T1000 (cell line): ENCODE measurements at places on chromosomes 7 and 10.

GRCh38 chr7:17915796-17916195 is 24.5 kb downstream of the SNX13 start:
- DNase-seq, result no peak

DNA sequence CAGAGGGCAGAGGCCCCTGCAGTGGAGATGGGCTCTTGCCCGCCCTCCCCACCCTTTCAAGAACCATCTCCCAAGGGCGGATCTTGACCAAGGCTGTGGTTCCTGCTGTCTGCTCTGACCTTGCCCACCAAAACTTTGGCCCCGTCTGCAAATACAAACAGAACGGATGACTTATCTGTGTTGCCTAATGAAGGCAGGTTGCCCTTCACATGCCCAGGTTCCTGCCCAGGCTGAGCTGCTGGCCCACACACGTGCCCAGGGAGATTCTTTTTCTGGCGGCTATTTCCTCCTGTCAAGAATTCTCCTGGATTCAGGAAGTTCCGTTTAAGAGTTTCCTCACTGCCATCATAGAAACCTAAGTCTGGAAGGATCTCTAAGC is 78.3 kb downstream of the PROSER2 start:
- DNase-seq, result no peak

- peak; percentile 28 for DNase-seq
Measured at GRCh38 chr7:132650498-132650897, 74.2 kb upstream of the PLXNA4 start.

DNA sequence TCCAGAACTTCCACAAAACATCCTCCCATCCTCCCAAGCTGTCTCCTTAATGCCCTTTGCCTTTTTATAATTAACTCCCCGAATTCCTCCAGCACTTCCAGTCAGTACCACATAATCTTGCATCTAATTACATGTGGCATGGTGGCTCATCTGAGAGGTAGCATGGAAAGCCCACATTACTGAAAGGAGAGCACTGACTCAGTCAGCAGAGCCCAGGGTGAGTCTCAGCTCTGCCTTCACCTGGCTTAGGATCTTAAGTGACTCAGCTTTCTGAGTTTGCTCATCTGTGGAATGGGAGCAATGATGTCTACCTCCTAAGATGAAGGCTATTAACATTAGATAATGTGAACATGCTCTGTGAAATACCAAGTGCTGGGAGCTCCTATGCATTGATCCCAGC is 433.9 kb downstream of the SORCS3 start:
- DNase-seq, result no peak

- no peak for DNase-seq
Measured at GRCh38 chr10:84334811-84335210, 6.4 kb downstream of the CCSER2 start.

DNA sequence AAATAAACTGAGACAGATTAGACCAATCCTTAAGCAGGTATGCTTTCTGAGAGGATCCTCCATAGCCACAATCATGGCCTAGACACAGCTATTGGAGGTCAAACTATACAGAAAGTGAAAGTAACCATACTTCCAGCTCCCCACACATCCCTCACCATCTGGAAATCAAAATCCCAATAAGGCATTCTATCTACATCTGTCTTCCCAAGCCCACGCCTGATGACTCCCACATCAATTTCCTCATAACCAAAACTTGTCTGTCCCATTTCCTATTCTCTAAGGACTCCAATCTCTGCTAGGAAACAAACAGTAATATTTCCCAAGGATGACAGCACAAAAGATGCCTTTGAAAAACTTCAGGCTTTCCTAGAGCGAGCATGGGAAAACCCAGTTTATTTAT is 247.3 kb upstream of the HPS1 start:
- DNase-seq, result no peak
